ENCODE measurements at places on chromosomes 7 and 10.

- no peak for DNase-seq
Observed at GRCh38 chr10:9733766-9734165, 1283.9 kb upstream of the CELF2 start.

DNA sequence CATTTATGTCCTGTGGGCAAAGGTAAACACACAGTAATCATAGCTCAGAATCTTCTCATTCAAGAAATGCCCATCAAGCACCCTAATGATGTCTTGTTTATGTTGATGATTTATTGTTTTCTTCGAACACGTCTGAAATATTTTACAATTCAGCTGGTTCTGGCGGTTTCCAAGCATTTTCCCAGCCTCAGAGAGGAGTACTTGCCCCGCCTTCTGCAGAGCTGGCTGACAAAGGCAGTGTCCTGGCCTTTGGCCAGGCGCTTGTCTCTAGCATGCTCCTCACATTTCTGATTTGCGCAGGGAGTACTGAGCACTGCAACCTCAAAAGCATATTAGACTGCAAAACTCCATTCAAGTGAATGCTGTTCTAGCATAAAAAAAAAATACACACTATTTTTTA lies 314.2 kb upstream of the GNAI1 start:
- DNase-seq, result no peak

- no peak for DNase-seq
Observed at GRCh38 chr7:27942711-27943110, 202.7 kb downstream of the TAX1BP1 start.

DNA sequence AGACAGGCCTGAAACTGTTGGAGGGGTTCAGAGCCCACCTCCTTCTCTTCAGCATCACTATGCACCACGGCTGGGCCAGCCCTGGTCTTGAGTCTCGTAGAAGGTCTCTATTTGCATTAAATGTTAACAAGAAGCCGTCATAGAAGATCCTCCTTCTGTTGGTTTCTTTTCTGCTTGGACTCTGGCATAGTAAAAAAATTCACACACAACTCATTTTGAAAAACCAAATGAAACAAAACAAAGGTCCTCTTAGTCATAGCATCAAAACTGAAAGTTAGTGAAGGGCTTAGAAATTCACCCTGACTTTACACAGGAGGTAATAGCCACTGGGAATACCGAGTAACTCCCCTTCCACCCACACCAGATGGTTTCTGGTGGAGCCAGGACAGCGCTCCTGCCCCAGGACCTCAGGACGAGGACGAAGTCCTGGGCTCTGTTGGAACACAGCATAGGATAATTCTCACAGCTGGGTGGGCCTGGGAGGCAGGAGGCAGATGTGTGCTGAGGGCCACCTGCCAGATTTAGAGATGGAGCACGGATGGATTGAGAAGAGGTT lies 248.4 kb upstream of the KLF6 start:
- no peak for DNase-seq

- DNase-seq, result no peak
Observed at GRCh38 chr10:80057171-80057570, 21.3 kb upstream of the TMEM254 start.

DNA sequence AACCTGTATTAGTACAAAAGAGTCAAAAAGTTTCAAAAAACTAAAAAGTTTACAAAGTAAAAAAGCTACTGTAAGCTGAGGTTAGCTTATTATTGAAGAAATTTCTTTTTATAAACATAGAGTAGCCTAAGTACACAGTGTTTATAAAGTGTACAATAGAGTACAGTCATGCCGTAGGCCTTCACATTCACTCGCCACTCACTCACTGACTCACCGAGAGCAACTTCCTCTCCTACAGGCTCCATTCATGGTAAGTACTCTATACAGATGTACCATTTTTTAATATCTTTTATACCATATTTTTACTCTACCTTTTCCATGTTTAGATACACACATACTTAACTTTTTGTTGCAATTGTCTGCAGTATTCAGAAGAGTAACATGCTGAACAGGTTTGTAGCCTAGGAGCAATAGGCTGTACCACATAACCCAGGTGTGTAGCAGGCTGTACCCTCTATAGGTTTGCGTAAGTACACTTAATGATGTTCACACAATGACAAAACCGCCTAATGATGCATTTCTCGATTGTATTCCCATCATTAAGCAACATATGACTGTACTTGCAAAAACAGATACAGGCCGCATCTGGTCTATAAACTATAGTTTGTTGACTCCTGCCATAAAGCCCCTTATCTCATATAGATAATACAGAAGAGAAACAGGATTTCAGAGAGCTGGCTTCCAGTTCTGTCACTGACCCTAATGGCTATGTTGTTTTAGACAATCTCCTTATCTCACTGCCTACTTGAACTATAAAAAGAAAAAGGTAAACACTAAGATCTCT lies 438.8 kb downstream of the HTR7 start:
- DNase-seq, result no peak

DNA sequence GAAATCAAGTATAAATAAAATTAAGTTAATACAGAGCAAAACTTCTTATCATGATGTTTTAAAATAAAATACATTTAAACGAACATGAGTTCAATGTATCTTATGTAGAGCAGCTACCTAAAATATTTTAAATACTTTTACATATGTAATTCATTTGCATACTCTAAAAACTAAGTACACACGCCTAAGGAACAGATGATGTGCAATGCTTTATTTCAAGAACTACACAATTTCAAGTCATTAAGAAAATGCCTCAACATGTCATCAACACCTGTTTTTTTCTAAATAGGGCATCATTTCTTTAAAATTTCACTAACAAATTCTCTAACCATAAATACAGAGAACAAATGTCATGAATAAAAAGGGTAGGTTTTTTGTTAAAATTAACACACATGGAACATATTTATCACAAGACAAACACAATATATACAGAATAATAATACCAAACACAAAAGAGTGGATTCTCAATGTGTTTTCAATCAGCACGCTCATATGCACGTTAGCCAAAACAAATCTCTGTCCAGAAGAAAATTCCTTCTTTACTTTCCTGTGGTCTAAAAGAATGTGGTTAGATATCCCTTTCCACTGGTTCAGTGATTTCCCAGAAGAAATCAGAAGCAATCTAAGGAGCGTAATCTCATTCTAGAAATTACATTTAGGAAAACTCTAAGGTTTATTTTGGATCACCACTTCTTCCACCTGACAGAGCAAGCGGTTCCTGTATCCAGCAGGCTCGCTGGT lies 73.0 kb upstream of the PFKP start:
- no peak for DNase-seq

DNA sequence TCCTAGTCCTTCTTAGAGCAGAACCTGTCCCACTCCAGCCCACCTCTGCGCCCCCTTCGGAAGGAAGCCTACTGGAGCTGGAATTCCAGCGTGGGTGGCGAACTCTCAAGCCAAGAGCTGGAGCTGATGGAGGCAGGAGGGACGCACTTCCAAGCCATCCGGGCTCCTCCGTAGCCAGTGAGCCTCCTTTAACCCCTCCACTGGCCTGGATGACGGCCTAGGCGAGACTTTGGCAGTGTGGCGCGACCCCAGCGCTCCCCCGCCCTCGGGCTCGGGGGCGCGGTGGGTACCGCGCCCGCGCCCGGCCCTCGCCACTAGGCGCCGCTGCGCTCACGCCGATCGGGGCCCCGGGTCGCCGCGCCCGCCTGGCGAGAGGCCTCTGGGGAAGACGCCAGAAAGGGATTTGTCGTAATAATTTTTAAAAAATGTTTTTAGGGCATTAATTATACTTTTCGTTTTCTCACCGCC lies 5.1 kb upstream of the EMX2 start:
- DNase-seq, result no peak

GRCh38 chr7:146805082-146805481 lies 688.5 kb downstream of the CNTNAP2 start:
- no peak for DNase-seq

- DNase-seq, result no peak
Observed at GRCh38 chr10:129788215-129788614, 175.9 kb downstream of the EBF3 start.

- no peak for DNase-seq
Observed at GRCh38 chr10:116237970-116238369, 35.0 kb downstream of the GFRA1 start.

DNA sequence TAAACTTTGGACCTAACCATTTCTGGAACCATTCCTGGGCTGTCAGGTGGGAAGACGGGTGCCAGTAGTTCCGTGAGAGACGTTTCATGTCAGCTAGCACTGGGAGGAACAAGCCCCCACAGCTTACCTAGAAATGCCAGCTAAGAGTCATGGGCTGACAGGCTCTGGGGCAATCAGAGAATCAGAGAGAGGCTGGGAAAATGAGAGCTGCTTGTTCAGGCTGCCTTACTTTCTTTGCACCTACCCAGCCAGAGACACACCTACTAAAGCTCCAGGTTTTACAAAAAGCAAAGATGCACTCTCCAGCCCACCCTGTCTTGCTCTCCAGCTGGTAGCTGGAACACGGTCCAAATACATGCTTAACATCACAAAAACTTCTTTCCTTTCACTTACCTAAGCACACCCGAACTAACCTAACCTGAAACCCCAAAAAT lies 688 bp downstream of the PTN start:
- no peak for DNase-seq

DNA sequence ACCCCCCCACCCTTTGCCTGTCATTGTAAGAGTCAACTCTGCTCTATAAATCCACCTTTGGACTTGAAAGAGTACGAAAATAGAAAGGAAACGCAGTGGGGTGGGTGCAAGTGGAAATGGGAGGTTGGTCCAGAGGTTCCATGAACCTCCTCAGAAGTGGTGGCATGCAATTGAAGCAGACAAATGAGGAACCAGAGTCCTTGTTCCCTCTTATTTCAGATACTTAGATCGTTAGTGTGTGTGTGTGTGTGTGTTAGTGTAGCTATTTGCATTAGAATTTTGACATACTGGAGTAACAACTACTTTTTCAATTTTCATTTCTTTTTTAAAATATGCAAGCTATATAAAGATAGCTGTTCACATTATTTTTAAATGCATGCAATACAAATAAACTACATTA lies 18.1 kb upstream of the TFAM start:
- DNase-seq, result no peak

DNA sequence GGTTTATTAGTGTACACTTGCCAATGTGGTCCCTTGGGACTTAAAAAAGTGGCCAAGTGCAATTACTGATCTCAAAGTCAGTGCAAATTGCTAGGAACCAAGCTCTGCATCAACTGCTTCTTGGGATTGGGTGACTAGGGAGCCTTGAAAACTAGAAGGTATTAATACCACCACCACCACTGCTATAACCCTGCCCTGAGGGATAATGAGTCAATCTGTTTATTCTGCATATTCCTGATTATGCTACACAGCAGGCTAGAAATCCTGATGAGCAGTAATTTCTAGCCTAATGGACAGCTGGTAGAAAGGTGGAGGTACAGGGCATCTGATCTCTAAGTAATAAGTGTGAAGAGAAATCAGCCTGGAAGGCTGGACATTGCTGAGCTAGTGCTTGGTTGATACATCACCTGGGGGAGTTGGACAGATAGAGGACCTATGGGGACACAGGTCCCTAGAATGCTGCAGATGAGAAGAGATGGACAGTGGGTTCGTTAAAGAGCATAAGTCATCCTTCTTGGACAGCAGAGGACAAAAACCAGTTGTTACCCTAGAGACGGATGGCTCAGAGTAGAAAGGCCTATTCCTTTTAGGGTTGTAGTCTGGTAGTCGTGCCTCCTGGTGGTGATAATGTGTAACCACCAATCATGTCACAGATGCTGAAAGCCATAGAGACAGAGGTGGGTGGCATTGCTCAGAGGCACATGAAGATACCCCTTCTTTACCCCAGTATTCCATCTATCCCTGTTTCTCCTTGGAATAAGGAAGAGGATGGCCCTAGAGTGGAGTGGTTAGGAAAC lies 554.8 kb downstream of the SORCS1 start:
- no peak for DNase-seq

GRCh38 chr7:106788637-106789036 lies 76.4 kb upstream of the PIK3CG start:
- DNase-seq, result no peak

DNA sequence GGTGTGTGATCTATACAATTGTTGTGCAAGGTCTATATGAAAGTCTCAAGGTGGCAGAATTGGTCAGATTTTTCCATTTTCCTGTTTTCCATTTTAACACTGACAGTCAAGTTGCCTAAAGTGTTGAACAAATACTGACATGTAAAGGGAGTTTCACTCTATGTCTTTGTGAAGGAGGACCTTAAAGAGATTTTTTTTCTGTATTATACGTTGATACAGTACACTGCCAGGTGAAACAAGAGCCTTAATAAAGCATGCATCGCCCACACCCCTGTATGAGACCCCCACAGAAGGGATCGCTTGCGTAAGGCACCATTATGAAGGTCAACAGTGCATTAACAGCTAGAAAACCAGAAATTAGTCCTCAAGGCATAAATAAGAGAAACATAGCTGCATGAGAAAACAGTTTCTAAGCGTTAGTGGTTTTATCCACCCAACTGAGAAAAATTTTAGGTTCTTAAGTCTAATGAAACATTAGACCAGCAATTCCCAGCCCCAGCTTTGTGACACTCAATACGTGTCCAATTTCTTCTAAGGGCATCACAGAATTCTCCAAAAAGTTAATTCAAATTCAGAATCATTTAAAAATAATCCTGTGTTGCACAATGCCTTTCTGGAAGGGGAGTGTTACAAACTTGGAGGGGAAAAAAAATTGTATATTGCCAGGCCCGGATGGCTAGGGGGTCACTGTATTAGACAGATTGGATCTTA lies 6.9 kb downstream of the KLF6 start:
- DNase-seq, result no peak

DNA sequence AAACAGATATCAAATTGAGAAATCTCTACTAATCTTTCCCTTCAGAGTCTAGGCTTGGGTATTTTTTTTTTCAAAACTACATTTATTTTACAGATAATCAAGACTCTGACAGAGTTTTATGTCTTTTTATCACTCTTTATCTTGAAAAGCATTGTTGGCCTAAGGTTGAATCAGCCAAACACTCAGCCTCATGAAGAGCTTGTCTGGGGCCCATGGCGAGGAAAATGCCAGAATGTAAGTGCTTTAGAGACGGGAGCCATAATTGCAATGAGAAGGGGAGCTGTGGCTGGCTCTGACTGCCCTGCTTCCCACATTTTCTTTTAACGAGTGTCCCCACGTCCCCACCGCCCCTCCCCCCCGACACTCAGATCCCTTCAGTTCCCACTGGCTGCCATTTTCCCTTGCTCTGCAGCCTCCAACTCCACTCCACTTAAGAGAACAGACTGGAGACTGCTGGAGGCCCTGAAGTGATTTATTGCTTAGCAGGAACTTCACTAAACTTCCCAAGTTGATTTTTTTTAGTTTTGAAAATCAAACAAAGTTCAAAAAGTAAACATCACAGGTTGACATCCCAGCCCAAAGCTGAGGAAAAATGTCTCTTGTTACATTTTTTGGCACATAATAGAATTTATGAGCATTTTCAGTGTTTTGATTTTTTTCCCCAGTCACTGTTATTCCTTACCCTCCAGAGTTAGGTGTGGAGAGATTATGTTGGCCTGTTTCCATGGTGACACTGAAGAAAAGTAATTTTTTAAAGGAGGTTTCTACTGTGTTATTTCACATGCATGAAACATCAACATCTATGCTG lies 637.5 kb upstream of the GALNT17 start:
- no peak for DNase-seq

GRCh38 chr10:119349341-119349740 lies 142.0 kb downstream of the GRK5 start:
- no peak for DNase-seq

- no peak for DNase-seq
Observed at GRCh38 chr10:76315240-76315639, 883.8 kb downstream of the LRMDA start.
